NCI-H748 treated with DMSO at 0.1 percent for 48 hours (cell line): ENCODE measurements at places on chromosomes 5 and 9.
A peak's percentile ranks its signal among the peaks of the same experiment; 100 is the strongest.

GRCh38 chr5:169694091-169694625, 57.1 kb downstream of the DOCK2 start:
- no peak for DNase-seq

- no peak for DNase-seq
Observed at GRCh38 chr5:133404724-133405123, 207.6 kb downstream of the FSTL4 start.

- no peak for DNase-seq
Observed at GRCh38 chr5:125227333-125228095, 481.1 kb upstream of the ZNF608 start.

DNA sequence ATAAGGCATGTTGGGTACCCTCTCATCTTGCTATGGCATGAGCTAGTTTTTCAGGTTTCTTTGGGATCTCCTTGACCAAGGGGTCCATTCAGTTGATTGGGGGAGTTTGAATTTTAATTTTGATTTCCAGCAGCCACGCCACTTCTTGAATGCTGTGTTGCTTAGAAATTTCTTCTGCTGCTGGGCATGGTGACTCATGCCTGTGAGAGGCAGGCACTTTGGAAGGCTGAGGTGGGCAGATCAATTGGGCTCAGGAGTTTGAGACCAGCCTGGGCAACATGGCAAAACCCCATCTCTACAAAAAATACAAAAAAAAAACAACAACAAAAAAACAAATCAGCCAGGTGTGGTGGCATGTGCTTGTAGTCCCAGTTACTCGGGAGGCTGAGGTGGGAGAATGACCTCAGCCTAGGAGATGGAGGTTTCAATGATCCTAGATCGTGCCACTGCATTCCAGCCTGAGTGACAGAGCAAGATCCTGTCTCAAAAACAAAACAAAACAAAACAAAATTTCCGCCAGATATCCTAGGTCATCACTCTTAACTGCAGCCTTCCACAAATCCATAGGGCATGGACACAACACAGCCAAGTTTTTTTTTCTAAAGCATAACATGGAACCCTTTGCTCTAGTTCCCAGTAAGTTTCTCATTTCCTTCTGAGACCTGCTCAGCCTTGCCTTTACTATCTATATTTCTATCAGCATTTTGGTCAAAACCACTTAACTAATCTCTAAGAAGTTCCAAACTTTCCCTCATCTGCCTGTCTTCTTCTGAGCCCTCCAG, 17.7 kb downstream of the TMC1 start:
- no peak for DNase-seq

DNA sequence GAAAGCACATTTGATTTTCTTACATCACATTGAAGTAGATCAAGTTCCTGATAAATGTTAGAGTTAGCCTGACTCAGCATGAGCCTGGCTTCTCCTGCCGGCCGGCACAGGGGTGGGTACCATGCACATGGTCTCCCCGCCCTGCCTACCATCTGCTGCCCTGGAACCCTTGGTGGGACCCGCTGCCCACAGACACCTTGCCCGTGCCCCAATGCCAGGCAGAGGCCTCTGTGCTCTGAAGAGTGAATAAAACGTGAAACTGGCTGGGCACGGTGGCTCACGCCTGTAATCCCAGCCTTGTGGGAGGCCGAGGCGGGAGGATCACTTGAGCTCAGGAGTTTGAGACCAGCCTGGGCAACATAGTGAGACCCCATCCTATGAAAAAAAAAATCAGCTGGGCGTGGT, 17.3 kb downstream of the EXD3 start:
- no peak for DNase-seq

DNA sequence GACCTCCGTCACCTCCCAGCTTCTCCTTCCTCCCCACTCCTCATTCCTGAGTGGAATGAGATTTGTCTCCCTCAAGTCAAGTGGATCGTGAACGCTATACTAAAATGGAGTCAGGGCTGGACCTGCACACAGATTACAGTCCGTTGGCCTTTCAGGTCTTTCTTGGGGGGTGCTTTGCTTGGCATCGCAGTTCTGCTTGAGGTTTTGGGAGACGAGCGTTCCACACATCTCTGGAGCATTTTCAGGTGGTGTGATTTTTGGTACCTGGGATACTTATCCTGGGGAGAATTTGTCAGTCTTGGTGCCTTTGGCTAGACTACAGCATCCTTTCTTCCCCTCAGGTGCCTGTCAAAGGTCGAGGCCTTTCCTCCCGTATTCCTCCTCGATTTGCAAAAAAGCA, 23.8 kb upstream of the POMT1 start:
- DNase-seq = no peak

DNA sequence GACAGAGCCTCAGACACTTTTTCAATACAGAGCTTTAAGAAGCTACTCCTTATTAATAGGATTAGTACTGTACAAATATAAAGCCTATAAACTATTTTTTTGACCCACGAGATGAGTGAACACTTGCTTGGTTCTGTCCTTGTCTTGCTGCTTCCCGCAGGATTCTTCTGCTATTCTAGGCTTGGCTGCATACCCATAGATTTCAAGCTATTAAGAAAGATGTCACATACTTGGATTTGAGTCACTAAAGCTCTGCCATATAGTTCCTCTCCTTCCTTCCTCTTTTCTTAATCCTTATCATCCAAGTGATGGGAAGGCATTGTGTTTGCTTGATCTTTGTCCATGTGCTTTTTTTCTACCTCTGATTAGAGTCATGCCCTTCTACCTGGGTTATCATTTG, 361.2 kb upstream of the TRPC7 start:
- DNase-seq = no peak

DNA sequence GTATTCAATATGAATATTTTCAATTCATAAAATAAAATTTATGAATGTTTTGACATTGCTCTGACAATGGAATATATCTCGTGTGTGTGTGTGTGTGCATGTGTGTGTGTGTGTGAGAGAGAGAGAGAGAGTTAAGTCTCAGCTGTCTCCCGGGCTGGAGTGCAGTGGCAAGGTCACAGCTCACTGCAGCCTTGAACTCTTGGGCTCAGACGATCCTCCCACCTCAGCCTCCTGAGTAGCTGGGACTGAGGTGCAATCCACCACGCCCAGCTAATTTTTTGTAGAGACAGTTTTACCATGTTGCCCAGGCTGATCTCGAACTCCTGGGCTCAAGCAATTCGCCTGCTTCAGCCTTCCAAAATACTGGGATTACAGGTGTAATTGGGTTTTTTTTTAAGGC, 16.1 kb downstream of the G3BP1 start:
- DNase-seq = no peak

- DNase-seq = no peak
Observed at GRCh38 chr5:33726422-33727165, 165.2 kb downstream of the ADAMTS12 start.

GRCh38 chr9:4137234-4137633, 162.6 kb downstream of the GLIS3 start:
- no peak for DNase-seq

GRCh38 chr5:118968925-118969375, 19.4 kb downstream of the DTWD2 start:
- DNase-seq = no peak

DNA sequence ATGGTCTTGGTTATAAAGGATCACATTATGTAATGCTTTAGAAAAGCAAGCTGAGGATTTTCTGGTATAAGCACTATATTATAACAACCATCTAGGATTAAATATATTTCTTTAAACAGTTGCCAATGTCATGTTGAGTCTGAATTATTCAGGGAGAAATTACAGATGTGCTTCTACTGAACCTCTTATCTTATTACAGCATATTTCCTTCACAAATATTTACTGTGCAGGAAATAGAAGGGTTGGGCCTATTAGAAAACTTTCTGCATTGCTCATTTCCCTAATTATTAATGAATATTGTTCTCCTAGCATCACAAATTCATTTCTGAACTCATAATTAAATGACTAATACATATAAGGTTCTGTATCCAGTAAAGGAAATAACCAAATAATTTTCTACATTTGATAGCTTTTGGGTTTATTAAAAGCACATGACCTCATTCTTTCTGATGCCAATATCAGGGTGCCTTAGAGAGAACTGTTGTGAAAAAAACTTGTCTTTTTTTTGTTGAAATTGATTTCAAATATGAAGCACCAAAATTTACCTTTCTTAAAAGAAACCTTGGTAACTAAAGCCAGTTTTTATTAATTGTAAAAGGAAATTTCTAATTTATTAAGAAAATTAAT, 476.8 kb upstream of the PTGER4 start:
- no peak for DNase-seq

- no peak for DNase-seq
Observed at GRCh38 chr5:4766101-4766500, 374.0 kb upstream of the ADAMTS16 start.

- DNase-seq = no peak
Observed at GRCh38 chr9:31908158-31908890, 476.1 kb upstream of the ACO1 start.

GRCh38 chr9:112012026-112012902, 115.7 kb downstream of the UGCG start:
- no peak for DNase-seq

- no peak for DNase-seq
Observed at GRCh38 chr5:135743705-135744411, 90.6 kb upstream of the SLC25A48 start.

- DNase-seq = no peak
Observed at GRCh38 chr9:110332766-110333165, 4.9 kb downstream of the TXNDC8 start.

DNA sequence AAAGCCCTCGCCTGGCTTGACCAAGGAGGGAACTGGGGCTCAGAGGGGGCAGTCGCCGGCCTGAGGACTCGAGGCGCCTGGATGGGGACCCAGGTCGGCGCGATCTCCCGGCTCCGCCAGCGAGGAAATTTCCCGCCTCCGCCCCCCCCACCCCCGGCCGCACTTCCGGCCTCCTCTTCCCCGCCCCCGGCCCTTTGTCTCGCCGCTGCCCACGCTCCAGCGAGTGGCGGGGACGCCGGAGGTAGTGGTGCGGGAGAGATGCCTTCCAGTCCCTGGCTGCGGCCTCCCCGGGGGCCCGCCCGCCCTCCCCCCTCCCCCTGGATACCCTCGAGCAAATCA, 448 bp upstream of the GPRIN1 start:
- no peak for DNase-seq

DNA sequence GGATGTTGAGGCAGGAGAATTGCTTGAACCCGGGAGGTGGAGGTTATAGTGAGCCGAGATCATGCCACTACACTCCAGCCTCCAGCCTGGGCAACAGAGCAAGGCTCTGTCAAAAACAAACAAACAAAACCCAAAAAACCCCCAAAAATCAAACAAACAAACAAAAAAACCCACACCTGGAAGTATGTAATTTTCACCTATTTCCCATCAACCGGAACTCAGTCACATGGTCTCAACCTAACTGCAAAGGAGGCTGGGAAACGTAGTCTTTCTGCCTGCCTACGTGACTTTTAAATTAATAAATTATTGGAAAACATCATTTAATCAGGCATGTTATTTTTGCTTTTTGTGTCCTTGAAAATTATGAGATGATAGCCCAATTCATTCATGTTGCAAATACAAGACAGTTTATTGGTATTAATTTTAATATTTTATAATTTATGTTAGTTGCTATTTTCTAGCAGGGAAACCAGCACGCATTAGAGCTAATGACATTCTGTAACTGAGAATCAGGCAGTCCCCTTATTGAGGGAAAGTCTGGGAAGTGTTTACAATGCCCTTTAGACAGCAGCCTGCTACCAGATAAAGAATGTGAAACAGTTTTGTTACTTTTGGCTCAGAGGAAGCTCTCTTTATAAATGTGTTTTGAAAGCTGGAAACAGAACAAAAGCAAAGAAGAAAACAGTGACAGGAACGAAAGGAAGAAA, 110.3 kb downstream of the NXNL2 start:
- DNase-seq = no peak

GRCh38 chr5:1487079-1487764, 36.5 kb downstream of the LPCAT1 start:
- no peak for DNase-seq

- peak; percentile 22 for DNase-seq
Observed at GRCh38 chr5:163509291-163509951, 4.0 kb downstream of the MAT2B start.

- DNase-seq = no peak
Observed at GRCh38 chr5:100779669-100780375, 123.3 kb downstream of the ST8SIA4 start.

DNA sequence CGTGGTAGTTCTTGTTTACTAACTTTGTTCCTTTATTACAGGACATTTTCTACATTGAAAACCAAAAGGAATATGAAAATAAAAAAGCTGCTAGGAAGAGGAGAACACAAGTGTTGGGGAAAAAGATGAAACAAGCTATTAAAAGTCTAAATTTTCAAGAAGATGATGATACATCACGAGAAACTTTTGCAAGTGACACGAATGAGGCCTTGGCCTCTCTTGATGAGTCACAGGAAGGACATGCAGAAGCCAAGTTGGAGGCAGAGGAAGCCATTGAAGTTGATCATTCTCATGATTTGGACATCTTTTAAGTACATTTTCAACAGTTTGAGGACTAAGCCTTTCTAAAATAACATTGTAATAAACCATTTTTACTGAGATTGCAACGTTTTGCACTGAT, 23.8 kb downstream of the PHAX start:
- no peak for DNase-seq

DNA sequence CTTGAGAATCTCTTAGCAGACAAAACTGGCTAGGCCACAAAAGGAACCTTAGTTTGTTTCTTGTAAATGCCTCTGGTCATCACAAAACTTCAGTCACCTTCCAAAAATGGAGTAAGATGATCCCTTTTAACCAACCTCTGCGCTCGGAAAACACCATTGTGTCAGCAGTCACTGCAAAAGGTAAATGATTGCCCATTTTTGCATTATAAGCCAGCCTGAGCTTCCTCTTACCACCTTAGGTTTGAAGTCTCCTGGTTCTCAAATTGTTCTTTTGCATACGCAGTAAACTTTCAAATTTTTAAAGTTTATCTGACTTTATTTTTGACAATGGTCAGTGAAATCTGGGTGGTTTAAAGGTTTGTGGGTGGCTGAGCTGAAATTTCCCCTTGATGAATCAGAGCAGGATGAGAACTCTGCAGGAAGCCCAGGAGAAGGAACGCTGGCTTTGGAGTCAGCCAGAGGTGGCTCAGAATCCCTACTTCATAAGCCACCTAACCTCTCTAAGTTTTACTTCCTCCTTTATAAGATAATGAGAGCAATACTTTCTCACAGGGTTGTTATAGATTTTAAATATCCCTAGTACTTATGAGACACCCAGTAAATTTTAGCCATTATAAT, 131.4 kb downstream of the MED10 start:
- DNase-seq = no peak

DNA sequence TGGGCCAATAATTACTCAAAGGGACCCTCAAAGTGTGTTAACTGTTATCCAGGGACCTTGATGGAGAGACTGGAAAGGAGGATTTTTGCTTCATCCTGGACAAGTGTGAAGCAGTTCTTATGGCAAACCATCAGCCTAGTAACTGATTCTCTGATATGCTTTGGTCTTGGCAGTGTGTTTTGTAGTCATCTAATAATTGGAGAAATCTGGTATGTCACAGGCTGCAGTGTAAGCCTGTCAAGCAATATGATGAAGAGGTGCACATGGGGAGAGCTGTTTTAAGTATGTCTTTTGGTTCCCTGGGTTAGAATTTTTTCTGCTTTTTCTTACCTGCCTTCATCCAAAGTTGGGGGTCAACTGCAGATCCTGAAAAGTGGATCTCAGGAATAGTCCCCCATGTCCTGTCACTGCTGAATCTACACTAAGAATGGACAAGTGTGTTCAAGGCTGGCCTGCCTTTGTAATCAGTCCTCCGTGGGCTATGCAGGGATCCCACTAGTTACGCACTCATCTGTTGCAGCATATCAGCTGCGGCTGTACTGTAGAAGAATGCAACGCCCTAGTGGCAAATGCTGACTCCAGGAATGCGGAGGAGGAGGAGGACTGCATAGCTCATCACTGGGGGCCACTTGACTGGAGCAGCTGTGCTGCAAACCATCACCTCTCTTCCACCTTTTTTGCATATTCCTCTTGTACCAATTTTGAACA, 1.9 kb downstream of the SPTAN1 start:
- DNase-seq = no peak
